ENCODE measurements at places on chromosomes 6 and 20. TPM values are rescaled to one million over a fixed set of nuclear protein-coding genes. Genes with fewer than 3 reads are reported as not detected.

The MYCT1 gene
- not detected for total RNA-seq

The OSTM1 gene
- total RNA-seq: 14.6 TPM

DNA sequence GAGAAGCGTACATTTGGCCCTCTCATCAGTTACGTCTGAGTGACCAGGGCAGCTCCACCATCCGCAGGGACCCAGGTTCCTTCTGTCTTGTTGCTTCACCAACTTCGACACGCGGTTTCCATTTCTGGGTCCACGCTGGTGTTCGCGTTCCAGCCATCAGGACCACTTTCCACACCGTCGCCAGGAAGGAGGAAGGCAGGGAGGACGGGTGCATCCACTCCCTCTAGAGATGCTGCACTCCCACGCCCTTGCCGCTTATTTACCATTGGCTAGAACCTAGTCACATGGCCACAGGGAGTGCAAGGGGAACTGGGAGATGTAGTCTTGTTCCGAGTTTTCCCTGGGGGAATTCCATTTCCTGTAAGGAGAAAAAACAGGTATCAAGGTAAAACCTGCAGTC is 33.2 kb upstream of the SNX9 start:
- peaks cover 7% of the 10 kb centered on the region for H3K4me1 ChIP-seq
- peak; percentile 33 for DNase-seq
- H3K27me3 ChIP-seq: peaks cover 34% of the 10 kb centered on the region
- H3K36me3 ChIP-seq: no peaks in the 10 kb centered on the region

- H3K27me3 ChIP-seq: no peaks in the 10 kb centered on the region
- H3K27ac ChIP-seq: peak overlapping the region; percentile 98
- H3K4me3 ChIP-seq: peak overlapping the region; percentile 84
Measured at GRCh38 chr6:2857580-2858337, 16.1 kb upstream of the SERPINB1 start.
